ENCODE measurements at places on chromosomes 6 and 20. TPM values are rescaled to one million over a fixed set of nuclear protein-coding genes. Genes with fewer than 3 reads are reported as not detected.

PBOV1 gene
- not detected for total RNA-seq

STMND1 gene
- not detected for total RNA-seq

FOXC1 gene
- 4.3 TPM for total RNA-seq

UBR2 gene
- 16.2 TPM for total RNA-seq

SNAP91 gene
- not detected for total RNA-seq

GJA10 gene
- total RNA-seq, result not detected

WFDC12 gene
- not detected for total RNA-seq

SPATA25 gene
- total RNA-seq, result 1.7 TPM

DEFB132 gene
- total RNA-seq, result not detected

All from cardiac ventricle fibroblast (primary cell).